ENCODE measurements at places on chromosomes 12 and 14.
A peak's percentile ranks its signal among the peaks of the same experiment; 100 is the strongest.

DNA sequence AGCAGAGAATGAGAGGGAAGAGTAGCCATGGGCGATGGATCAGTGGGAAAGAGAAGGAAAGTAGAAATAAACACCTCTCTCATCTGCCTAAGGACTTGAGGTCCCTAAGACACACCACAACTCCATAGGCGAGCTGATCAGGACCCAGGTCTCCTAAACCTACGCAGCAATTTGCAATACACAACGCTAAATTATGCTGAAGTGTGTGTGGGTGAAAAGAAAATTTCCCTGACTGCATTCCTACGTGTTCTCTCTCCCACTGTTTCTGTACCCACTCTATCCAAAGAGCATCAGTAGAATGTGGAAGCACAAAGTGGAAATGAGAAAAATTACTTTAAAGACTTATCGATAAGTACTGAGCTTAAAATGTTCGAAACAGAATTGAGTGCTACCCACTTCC, 88.9 kb downstream of the RPS29 start:
- DNase-seq = no peak

GRCh38 chr12:57723630-57723962, 14.9 kb downstream of the AGAP2 start:
- DNase-seq = no peak

DNA sequence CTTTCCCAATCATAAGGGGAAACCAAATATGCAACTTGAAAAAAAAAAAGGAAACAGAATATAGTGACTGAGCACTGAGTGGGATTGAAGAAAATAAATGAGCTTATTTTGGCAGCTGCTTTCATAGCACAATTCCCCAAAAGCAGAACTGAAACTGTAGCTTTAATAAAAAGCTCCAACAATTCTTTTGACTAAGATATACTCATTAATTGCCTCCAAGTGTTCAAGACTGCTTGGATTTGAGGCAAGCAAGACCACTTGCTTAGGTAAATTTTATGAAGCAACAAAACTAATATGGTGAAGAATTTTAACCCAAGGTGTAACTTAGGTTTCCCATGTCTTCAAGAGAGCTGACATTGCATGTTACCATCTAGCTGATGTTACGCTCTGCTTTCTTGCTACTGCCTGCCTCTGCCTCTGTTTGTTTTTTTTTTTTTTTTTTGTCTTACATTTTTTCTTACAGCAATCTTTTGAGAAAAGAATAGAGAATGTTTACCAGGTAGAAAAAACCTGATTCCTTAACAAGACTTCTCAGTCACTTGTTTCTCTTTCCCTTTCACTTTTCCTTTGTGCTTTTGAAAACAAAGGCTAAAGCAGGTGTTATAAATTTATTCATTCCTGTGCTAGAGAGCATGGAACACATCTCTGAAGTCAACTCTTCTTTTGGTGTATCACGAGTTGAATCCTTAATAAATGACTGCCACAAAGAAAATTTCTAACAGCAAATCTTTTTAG, 134.4 kb downstream of the BCAT1 start:
- DNase-seq = no peak

DNA sequence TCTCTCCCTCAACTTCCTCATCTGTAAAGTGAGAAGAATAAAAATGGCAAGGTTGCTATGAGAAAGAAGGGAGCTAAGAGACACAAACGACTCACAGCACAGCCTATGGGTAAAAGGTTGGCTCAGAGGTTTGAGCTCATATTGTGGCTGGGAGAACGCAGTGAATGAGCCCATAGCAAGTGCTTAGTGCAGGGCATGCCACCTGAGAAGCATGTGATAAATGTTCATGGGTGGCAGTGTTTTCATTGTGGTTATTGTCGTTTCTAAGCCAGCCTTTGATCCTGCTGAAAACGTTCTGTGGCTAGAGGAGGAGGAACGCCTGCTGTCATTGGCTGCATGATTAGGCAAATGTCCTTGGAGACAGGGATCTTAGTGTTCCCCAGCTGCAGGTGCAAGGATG, 150.4 kb downstream of the KSR2 start:
- no peak for DNase-seq

- peak; percentile 65 for DNase-seq
Observed at GRCh38 chr14:65156568-65157366, 54.5 kb upstream of the MAX start.

DNA sequence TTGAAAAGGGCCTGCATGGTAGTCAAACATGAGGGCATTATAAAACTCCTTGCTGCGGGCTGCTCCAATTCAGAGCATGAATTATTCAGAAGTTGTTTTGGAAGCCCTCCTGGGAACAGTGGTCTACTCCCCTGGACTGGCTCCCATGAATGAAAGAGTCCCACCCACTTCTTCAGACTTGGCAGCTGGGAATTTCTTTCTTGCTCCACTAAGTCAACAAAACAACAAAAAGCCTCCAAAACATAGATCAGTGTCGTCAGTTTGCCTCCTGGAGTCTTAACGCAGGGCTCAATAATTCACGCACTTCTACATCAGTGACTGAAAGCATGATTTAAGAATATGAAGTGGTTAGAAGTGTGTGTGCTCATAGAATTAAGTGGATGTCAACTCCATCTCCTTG, 37.9 kb downstream of the AKAP6 start:
- DNase-seq = no peak

GRCh38 chr12:13371797-13372196, 175.3 kb downstream of the EMP1 start:
- no peak for DNase-seq

GRCh38 chr14:75109877-75110276, 17.0 kb downstream of the NEK9 start:
- DNase-seq = no peak

DNA sequence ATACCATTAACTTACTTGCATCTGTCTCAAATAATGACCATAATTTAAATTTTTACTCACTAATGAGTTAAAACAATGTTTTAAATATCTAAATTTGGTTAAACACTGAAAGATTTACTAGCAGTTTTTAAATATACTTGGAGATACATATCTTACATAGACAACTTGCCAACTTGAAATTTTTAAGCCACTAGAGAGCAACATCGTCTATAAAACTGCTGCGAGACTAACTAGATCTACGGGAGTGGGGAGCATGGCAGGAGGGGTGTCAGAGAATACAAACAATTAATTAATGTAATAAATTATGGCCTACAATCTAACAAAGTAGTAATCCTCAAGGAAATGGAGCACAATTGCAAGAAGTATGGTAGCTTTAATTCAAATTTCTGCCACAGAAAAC, 120.4 kb downstream of the LRRIQ1 start:
- DNase-seq = no peak

DNA sequence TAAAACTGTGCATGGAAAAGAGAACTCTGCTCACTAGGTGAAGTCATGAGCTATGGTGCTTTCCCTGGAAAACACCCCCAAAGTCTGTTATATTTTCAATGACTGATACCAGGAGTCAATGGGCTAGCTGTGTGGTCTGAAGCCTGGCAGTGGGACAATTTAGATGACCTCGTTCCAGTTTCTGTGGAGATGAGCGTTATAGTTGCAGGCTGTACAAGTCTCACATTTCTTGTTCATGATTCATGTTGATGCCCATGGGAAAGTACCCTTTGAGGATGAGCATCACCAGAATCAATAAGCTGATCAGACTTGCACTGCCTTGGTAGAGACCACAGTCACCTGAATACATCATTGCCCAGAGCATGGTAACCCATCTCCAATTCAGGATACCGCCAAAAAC, 70.7 kb downstream of the NOVA1 start:
- no peak for DNase-seq

Measured in GM19239 (cell line).